Activated CD4-positive, alpha-beta T cell treated with anti-CD3 and anti-CD28 coated beads, Interleukin-10, Interleukin-2, amounts not matched to agents 100 ng/mL and 50 ng/mL, durations not matched to agents 16 hours and 8 hours (primary cell): ENCODE measurements at places on chromosomes 11 and 22.

- DNase-seq = peak; percentile 85
These were observed at the start of gene WBP2NL for GRCh38 chr22:41998361-41999261. WBP2NL (plus strand) TSS chr22:41998788; CDS start chr22:41998819, 31 bp downstream.

DNA sequence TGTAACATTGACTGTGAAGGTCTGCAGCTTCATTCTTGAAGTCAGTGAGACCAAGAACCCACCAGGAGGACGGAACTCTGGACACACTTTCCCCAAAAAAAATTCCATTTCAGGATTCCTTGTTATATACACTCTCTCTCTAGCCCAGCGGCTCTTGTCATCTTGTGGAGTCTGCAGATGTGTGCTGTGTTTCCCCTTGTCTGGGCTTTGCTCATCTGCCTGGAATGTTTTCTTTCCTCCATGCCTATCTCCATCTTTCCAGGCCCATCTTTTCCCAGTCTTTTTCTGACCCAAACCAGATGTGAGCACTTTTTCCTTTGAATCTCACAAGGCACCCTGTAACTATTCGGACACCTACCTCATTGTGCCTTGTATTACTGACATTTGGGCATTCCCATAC, 5.1 kb upstream of the DRG1 start:
- DNase-seq = no peak

GRCh38 chr11:64598797-64599697, 8.0 kb downstream of the SLC22A12 start:
- no peak for DNase-seq

DNA sequence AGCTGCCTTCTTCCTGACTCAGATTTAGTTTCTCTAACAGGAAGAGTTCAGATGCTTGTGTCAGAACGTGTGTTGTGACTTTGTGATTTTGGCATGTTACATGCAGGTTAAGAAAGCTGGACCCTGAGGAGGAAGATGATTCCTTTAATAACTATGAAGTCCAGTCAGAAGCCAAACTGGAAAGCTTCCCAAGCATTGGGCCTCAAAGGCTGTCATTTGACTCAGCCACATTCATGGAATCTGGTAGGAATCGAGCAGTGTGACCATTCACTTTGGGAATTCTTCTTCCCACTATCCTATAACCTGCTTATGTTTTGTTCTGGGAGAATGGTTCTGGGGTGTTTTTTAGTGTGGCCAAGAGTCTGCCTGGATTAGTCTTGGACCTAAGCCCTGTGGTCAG, 48.0 kb downstream of the CABIN1 start:
- DNase-seq = no peak

- DNase-seq = no peak
These were observed 52.5 kb downstream of the BTG4 start for GRCh38 chr11:111459506-111460270.

GRCh38 chr11:126969865-126970479, 30.6 kb downstream of the KIRREL3 start:
- peak; percentile 4 for DNase-seq

GRCh38 chr11:118610773-118611432, 3.5 kb downstream of the PHLDB1 start:
- peak; percentile 85 for DNase-seq

DNA sequence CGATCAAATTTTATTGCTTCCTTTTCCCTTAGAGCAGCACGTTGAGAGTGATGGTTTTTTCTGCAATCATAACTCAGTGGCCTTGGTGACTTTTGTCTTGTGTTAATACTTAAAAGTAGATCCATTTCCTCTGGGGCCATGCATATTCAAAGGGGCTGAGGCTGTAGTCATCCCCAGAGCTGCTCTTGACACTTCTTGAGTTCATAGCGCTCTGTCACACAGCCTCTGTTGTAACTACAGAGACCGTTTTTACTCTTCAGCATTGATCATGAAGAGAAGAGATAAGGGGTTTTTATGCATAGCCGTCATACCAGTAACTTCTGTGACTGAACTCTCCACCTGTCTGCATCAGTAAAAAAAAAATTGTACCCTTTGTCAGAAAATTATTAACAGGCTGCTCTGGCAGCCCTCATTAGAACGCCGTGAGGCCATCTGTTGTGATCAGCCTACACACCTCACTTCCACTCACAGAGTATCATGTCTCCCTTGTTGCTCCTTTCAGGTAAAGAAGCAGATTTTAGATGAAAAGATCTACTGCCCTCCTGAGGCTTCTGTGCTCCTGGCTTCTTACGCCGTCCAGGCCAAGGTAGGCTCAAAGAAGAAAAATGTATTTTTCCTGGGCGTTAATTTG, 38.4 kb downstream of the NF2 start:
- DNase-seq = peak; percentile 78

DNA sequence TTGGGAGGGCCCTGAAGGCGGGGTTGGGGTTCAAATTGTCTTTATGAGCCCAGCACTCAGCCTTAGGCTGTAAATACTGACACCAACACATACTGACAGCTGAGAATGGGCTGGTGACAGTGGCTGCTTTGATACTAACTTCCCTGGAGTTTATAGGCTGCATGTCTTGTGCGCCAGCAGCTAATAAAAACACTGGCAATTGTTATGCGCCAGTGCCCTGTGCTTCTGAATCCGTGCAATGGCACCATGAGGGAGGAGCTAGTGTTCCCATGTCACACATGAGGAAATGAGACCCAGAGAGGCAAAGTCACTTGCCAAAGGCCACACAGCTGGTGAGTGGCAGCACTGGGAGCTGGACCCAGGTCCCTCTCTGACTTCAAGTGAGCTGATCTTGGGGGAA, 23.8 kb downstream of the SHISAL1 start:
- no peak for DNase-seq

DNA sequence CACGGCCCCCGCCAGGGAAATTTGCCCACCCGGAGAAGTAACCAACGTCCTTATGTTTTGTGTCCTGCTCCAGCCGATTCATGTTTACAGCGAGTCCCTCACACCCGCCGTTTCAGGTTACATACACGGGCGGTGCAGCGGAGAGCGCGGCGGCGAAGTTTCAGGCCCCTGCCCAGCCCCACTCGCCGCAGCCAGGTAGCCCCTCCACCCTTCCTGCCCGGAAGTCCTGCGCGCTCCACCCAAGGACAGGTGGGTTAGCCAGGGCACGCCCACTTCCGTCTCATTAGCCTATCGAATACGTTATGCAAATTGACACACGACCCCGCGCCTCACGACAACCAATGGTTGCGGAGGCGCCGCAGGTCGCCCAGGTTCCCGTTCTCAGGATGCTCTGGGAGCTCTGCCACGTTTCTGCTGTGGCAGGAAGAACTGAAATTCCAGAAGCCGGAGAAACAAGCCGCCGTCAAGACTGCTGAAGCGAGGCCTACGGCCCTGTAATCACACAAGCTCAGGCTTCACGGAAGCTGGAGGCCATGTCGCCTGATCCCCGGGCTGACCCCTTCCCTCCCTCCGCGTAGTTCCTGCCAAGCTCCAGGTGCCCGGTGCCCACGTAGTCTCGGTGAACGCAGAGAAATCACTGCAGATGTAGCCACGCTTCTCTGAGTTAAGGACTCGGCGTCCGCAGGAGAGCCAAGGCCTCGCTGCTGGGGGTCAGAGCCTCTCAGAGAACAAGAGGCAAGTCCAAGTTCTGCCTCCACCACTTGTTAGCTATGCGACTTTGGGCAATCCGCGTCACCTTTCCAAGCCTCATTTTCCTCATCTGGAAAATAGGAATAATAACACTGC, 22.4 kb upstream of the MYH9 start:
- peak; percentile 65 for DNase-seq

GRCh38 chr11:46719048-46719542, at the start of gene F2:
F2 (plus strand) TSS chr11:46719213; CDS start chr11:46719236, 23 bp downstream.
- no peak for DNase-seq

- DNase-seq = no peak
These were observed 56.1 kb downstream of the RBFOX2 start for GRCh38 chr22:35972559-35972958.

DNA sequence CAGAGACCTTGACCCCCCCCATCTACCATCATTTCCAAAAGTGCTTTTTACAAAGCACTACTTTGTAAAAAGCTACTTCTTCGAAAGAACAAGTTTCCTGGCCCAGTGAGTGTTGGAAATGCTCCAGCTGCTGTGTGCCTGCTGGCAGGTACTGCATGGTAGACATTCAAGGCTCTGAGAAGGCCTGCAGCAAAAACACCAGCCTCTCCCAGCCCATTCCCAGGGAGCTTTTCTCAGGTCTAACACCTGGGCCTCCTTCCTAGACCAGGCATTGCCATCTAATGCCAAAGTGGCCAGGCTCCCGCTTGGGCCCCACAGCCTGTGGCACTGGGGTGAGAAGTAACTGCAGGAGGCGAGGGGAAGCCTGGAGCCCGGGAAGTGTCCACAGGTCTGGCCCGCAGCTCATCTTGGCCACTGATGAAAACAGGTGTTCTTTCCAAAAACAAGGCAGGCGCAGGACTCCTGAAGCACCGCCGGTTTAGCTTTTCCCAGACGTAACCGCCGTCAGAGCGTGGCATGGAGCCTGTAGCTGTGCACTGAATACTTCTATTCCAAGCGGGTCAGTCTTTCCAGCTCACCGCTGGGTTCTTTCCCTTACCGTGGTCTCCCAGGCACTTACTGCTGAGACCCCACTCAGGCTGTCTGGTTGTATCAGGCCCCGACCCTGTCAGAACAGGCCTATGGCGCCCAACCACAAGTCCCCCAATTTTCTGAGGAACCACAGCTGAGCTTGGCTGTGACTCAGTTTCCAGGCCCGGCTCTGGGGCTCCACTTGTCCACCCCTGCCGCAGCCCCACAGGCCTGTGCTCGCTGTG, 1.2 kb upstream of the TCIRG1 start:
- DNase-seq = no peak

DNA sequence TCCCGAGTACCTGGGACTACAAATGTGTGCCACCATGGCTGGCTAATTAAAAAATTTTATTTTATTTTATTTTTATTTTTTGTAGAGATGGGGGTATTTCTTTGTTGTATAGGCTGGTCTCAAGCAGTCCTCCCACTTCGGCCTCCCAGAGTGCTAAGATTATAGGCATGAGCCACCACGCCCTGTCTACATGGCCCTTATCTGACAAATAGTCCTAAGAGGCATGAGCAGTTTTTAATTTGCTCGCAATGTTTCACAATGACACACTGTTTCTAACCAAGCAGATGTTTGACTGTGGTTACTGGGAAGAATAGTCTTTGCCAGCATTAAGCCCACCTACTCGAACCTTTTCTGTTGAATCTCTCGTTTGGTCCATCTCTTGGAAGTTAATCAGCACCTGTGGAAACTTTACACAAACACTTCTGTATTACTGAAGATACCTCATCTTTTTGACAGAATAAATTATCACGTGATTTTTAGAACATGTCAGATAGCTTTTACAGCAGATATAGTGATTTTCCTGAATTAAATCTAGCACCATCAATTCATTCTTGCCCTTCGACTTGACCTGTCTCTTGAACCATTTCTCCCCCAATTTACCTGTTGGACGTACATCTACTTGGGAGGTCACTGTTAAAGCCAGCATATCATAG, 71.4 kb downstream of the MTMR3 start:
- no peak for DNase-seq

DNA sequence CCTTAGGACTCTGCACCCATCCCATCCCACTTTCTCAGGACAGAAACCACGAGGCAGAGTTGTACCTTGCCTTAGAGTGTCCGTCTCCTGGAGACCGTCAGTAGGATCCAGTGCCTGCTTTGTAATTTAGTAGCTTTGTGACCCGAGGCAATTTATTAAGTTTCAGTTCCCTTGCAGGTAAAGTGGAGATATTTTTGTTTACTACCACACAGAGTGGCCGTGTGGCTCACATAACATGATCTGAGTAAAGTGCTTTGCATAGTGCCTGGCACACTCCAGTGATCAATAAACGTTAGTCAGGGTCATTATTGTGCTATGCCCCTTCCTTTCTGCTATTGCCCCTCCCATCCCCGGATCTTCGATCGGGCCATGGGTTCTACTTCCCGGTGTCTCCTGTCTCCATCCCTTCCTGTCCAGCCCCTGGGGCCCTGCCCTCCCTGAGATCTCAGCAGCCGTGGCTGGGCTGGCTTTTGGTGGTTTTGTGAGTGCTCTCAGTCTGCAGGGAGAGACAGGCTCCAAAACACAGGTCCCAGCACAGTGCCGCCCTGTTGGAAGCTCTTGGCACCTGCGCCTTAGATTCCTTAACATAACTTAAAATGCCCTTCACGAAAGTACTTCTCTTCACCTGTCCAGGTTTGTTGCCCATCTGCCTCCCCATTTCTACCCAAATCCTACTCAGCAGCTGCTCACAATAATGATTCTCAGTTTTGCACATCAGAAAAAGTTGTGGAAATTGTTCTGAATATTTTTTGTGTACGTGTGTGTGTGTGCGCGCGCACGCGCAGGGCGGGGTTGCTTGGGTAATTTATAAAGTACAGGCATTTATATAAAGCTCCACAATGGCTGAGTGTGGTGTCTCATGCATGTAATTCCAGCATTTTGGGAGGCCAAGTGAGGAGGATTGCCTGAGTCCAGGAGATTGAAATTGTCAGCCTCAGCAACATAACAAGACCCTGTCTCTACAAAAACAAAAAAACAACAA, 753.7 kb downstream of the NTM start:
- DNase-seq = no peak

DNA sequence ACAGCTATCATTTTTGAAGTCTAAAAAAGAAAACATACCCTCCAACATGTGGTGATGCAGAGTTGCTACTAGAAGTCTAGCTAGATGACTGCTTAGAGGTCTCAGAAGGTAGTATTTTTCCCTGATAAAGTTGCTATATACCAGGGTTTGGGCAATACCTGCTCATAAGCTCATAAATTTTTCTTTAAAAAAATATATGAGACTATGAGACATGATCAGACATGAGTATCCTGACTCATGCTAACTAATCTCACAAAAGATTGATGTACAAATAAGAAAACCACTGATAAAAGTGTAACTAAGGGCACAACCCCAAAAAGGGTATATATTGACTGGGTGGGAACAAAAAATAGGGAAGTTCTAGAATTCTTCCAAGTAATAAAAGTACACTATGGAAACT, 740.9 kb downstream of the METTL15 start:
- DNase-seq = no peak

DNA sequence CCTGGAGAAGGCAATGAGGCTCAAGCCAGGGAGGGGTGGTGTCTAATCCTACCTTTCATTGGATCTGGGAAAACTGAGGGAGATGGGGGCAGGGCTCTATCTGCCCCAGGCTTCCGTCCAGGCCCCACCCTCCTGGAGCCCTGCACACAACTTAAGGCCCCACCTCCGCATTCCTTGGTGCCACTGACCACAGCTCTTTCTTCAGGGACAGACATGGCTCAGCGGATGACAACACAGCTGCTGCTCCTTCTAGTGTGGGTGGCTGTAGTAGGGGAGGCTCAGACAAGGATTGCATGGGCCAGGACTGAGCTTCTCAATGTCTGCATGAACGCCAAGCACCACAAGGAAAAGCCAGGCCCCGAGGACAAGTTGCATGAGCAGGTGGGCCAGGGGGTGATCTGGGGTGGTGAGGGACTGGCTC, at the start of gene FOLR1:
Gene FOLR1 (plus strand): TSS at position 180 of the 421 bp plus-strand sequence. CDS start 34 bp downstream, at position 214.
- no peak for DNase-seq

- no peak for DNase-seq
These were observed 83.2 kb downstream of the BUD13 start for GRCh38 chr11:116689413-116690127.

- peak; percentile 75 for DNase-seq
These were observed 30.4 kb downstream of the PACS1 start for GRCh38 chr11:66100272-66101065.
